ENCODE measurements at places on chromosomes 13 and 19.

DNA sequence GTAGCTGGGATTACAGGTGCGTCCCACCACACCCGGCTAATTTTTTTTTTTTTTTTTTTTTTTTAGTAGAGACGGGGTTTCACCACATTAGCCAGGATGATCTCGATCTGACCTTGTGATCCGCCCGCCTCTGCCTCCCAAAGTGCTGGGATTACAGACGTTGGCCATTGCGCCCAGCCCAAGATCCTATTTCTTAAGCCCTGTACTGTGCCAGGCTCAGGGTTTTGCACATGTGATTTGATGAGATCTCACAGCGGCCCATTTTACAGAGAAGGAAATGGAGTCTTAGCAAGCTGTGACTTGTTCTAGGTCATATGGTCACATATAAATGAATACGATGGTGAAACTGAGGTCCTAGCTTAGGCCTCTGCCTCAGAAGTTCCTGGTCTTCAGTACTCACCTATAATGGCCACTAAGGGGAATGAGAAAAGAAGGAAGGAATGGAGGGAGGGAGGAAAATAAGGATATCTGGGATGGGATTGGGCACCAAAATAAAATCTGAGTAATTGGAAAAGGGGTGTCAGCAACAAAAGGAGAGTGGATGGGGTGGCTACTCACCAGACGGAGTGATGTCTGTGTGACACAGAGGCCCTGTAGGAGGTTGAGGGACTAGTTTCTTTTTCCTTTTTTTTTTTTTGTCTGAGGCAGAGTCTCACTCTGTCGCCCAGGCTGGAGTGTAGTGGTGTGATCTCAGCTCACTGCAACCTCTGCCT is 1.3 kb downstream of the OSCAR start:
- no peak for DNase-seq

- no peak for DNase-seq
Observed at GRCh38 chr19:17200408-17201079, 14.6 kb upstream of the USE1 start.

- no peak for DNase-seq
Observed at GRCh38 chr19:40619333-40620160, 18.4 kb downstream of the LTBP4 start.

GRCh38 chr13:31835932-31836331 is 96.6 kb downstream of the RXFP2 start:
- peak; percentile 13 for DNase-seq

- peak; percentile 64 for DNase-seq
Observed at GRCh38 chr19:16445238-16446107, 26.3 kb downstream of the EPS15L1 start.

DNA sequence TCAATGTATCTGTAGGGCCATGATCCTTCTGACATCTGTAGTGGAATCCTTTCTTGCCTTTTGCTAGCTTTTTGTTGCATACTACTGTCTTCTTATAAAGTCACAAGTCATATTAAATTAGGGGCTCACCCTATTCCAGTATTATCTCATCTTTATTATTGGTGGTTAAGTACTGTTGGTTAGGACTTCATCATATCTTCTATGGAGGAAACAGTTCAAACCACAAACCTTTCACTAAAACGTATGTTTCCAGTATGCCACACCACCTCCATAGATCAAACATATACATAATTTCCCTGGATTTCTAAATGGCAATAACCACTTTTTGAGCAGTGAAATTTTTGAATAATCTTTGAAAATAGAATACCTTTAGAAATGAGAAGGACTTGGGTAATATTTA is 62.8 kb upstream of the PCDH9 start:
- DNase-seq = no peak

DNA sequence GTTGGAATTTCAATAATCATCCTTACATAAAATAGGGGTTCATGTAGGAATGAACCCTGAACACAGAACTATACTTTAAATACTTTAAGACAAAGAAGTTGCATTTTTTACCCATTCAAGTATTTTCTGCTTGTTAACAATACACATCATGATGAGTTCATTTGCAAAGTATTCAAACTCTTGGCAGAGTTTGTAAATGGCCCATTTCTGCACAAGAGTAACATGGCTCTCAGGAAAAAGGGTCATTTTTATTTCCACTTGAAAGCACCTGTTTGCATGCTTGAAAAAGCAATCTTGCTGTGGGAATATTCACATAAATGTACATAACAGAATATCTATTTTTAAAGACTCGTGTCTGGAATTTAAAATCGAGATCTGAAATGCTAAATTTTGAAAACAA is 18.1 kb downstream of the ESD start:
- no peak for DNase-seq

GRCh38 chr19:54114340-54115108 is 933 bp downstream of the TFPT start:
- DNase-seq = no peak

- no peak for DNase-seq
Observed at GRCh38 chr13:108993346-108993745, 363.9 kb downstream of the MYO16 start.

- DNase-seq = peak; percentile 95
Observed at GRCh38 chr13:93559718-93560117, 333.1 kb downstream of the GPC6 start.

GRCh38 chr19:55255618-55256423 is 3.0 kb downstream of the PPP6R1 start:
- peak; percentile 9 for DNase-seq

GRCh38 chr13:32075170-32075851 is 43.7 kb downstream of the FRY start:
- DNase-seq = no peak

DNA sequence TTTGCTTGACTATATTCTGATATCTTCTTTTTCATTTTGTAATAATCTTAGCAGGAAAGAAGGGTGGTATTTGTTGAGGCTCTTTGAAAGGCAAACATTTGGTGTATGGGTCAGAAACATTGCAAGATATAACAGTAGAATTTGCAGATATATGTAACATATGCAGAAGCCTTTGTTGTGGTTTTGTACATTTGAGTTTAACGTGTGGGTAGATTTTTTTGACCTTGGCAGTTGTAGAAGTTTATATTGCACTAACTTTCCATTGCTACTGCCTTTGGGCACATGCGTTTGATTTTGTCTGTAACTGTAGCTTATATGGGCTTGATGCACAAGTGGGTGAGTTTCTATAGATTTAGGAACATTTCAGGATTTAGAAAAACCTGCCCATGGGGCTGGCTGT is 78.5 kb upstream of the SPRY2 start:
- no peak for DNase-seq
